ENCODE measurements at places on chromosomes 13 and 19.

- no peak for DNase-seq
These were observed 348.5 kb downstream of the FOXO1 start for GRCh38 chr13:40317980-40318327.

GRCh38 chr19:10005632-10006334, 4.5 kb downstream of the COL5A3 start:
- DNase-seq, result no peak

DNA sequence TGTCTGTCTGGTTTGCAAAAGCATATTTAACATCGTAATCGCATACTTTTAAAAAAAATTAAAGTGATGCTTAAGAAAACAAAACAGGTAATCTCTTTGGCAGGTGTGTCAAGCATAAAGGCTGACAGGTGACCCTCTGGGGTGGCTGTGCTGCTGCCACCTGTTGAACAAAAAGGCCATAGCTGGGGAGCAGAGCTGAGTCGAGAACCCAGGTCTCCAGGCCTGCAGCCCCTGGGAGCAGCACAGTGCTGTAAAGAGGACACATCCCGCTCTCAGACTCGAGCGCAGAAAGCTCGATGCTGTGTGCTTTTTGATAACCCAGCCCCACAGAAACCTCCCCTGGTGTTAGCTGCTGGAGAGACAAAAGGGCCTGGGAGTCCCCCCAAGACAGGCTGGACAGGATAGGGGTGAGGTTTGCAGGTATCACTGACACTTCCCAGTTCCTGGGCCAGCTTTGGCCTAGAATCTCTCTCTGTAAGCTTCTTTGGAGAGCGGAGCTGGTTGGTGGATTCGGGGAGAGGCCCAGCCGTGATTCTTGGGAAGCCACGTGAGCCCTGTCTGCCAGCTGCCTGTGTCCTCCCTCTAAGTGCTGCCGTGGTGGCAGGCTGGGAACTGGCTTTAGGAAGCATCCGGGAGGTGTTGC, 66.9 kb downstream of the C13orf42 start:
- no peak for DNase-seq

- DNase-seq, result no peak
These were observed 58.2 kb downstream of the UBL3 start for GRCh38 chr13:29791997-29792780.

DNA sequence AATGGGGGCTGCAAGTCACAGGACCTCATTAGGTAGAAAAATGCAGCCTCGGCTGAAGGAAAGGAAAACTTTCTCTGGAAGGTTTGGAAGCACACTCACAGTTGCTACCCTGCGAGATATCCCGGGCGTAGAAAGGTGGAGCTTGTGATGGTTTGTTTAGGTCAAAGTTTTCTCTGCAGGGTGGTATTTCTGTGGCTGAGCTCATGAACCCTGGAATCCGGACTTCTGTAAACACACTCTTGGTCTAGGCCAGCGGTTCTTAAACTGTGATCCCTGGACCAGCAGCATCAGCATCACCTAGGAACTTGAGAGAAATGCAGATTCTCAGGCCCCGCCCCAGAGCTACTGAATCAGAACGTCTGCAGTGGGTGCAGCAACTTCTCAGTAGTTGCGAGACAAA, 3.3 kb upstream of the SLC15A1 start:
- no peak for DNase-seq

DNA sequence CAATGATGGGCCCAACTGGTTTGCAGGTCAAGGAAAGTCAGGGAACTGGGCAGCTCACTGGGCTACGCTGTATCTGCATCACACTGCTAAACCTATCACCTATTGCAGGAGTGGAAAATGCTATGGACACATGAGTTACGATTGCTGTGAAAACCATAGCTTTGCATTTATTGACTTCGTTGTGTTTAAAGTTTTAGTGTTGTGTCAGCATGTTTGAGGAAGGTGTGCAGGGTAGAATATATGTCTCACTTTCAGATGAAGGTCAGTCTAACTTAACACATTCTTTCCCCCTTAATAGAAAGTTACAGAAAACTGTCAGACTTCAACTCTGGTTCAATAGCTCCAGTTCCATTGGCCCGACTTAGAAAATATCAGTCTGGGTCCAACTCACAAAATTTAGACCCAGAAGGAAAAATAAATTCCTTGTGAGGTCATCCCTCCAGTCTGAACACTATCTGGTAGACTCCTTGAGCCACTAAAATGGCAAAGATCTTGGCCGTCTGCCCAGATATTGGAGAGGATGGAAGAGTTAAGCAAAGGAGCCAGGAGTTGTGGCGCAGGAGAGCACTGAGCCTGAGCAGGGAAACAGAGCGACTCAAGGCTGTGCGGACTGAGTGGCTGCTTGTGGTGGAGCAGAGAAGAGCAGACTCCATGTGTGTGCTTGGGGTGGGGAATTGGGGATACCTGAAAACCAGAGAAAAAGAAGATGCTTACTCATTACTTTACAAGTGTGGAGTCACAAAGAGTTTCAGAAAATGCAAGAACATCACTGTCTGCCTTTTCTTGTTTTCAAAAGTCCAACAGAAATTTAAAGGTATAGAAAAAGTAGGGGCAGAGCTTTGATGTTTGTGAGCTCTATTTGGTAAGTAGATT, 518.5 kb downstream of the FGF9 start:
- DNase-seq, result no peak

DNA sequence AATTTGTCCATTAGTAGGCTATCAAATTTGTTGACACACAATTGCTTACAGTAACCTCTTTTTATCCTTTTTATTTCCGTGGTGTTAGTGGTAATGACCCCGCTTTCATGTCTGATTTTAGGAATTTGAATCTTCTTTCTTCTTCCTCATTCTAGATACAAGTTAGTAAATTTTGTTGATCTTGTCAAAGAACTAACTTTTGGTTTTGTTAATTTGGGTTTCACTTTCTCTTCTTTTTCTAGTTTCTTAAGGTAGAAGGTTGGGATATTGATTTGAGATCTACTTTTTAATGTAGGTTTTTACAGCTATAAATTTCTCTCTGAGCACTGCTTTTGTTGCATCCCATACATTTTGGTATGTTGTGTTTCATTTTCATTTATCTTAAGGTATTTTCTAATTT, 53.3 kb upstream of the SLC7A1 start:
- no peak for DNase-seq

DNA sequence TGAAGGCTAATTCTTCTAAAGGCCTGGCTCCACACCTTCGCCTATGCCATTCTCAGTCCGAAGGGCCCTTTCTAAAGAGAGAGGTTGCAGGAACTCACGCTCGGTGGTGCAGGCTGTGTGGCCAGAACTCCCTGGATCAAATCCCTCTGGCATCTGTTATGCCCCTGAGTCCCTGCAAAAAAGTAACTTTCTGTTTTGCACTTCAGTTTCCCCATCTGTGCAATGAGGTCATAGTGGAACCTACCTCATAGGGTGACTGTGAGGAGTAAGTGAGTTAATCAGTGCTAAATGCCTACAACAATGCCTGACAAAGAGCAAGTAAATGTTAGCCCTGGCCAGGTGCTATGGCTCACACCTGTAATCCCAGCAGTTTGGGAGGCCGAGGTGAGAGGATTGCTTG, 7.3 kb downstream of the IGSF23 start:
- DNase-seq, result no peak

DNA sequence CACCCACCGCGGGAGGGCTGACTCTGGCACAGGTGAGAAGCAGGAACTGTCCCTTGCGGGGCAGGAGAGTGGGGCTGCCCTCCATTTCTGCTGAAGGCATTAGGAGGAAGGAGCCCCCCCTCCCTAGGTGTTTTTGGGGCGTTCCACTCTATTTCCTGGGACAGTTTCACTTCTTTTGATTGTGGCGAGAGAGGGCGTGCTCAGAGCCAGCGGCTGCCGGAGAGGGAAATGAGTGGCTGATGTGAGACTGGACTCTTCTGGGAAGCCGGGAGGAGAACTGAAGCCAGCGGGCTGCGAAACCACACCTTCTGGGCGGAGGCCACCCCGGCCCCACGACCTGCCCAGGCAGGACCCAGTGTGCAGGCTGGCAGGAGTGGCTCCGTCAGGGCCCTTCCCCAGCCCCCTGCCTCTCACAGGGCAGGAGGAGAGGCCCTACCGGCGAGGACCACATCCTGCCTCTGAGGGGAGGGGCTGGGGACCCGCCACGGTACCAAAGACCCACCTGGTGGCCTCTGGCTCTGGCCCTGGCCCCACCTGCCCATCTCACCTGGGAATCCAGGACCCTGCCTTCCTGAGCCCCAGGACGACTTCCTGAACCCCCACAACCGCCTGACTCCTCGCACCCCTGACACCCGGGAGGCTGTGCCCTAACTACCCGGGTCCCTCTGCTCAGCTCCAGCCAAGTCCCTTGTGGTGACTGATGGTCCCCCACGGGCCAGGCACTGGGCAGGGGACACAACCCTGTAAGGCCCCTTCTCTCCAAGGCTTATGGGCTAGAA, 25.9 kb downstream of the MPND start:
- DNase-seq, result peak; percentile 26

- DNase-seq, result no peak
These were observed 792 bp upstream of the PEX11G start for GRCh38 chr19:7489609-7490044.

DNA sequence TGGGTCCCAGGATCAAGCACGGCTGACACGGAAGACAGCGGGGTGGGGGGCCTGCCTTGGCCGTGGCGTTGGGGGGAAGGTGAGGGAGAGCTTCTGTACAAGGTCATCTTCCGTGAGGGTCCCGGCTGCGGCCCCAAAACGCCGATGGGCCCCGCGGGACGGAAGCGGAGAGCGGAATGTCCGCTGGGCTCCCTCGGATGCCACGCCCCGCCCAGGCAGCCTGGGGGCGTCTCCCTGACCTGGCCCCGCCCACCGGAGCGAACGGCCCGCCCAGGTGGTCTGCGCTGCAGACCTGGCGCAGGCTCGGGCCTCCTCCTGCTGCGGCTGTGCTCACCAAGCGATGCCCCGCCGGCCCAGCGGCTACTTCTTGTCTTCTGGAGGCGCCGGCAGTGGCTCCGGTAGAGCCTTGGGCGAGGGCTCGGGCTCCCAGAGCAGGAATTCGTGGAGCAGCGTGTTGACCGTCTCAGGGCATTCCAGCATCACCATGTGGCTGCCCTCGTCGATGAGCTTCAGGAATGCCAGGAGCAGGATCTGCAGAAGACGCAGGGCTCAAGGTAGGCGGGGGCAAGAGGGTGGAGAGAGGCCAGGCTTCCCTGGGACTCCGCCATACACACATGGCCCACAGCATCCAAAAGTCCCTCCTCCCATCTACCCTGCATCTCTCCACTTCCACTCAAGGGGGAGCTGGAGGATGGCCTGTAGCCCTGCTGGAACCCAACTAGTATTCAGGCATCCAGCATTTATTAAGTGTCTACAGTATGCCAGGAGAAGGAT, 10.7 kb downstream of the ABHD8 start:
- DNase-seq, result peak; percentile 49

- no peak for DNase-seq
These were observed 153.7 kb downstream of the KLF5 start for GRCh38 chr13:73212482-73212881.

DNA sequence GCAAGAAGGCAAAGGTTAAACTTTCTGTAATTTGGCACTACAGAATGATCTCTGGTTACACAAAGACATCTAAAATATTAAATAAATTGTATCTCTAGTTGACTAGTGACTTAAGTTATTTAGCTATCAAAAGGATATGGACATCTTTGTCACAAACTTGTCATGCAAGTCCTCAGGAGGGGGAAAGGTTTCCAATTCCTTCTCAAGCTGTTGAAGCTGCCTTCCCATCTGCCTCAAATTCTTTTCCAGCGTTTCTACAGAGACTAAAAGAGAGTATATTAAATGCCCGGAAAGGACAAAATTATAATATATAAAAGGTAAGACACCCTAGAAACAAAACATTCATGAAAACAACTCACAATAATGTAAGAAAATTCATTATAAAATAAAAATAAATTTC, 324.5 kb downstream of the DIAPH3 start:
- no peak for DNase-seq

DNA sequence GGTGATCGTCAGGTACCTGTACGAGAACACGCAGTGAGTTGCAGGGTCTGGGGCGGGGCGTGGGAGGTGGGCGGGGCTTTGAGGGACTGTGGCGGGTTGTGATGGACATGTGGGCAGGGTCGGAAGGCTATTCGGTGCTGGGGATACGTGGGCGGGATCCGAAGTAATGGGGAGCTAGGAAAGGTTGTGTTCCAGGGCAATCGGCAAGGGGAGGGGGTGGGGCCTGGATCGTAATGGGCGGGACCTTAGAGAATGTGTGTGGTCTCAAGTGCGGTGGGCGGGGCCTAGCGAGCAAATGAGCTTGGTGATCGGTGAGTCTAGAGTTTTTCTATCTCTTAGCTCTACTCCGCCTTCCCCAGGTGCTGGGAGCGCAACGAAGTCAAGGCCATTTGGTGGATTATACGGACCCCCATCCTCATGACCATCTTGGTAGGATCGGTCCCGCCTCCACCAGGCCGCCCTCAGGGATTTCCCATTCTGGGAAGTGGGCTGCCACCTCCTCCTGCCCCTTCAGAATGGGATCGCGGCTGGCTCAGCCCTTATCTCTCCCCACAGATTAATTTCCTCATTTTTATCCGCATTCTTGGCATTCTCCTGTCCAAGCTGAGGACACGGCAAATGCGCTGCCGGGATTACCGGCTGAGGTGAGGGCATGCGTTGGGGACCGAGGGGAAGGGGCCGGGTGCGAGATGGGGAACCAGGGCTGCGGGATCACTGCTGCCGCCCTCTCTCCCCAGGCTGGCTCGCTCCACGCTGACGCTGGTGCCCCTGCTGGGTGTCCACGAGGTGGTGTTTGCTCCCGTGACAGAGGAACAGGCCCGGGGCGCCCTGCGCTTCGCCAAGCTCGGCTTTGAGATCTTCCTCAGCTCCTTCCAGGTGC, 9.6 kb downstream of the GIPR start:
- peak; percentile 51 for DNase-seq

DNA sequence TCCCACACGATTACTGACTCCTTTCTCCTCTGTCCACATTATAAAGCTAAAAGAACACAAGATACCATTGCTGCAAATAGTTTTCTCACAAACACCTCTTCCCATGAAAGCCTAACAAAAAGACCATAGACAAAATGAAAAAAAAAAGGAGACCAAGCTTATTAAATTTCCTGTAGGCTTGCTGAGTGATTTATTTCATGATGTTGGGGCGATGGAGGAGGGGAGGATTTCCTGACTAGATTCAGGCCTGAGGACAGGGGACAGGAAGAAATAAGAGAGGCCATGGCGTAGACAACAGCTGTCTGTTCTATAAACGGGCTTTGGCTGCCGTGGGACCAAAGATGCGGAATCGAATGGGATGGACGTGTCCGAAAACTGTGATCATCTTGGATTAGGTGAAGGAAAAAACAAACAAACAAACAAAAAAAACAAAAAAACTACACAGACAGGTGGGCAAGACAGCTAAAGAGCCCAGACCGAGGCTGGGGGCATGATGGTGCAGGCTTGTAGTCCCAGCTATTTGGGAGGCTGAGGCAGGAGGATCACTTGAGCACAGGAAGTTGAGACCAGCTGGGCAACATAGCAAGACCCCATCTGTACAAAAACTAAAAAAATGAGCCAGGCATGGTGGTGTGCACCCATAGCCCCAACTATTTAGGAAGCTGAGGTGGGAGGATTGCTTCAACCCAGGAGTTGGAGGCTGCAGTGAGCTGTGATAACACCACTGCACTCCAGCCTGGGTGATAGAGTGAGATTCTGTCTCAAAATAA, 5.3 kb downstream of the TMPRSS9 start:
- DNase-seq, result no peak

DNA sequence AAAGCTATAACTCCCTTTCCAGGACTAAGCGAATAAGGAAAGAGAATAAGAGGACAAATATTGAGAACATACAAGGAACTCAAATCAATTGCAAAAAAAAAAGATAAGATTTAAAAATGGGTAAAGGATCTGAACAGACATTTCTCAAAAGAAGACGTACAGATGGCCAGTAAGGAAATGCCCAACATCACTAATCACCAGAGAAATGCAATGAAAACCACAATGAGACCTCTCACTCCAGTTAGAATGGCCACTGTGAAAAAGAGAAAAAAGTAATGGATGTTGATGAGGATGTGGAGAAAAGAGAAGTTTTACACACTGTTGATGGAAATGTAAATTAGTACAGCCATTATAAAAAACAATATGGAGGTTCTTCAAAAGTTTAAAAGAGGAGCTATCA, 63.8 kb downstream of the VWA8 start:
- no peak for DNase-seq

All from stimulated activated CD4-positive, alpha-beta T cell treated with anti-CD3 and anti-CD28 coated beads, TNF-alpha, amount 100 ng/mL, for 1 hour (primary cell).